Stimulated activated CD4-positive, alpha-beta T cell treated with anti-CD3 and anti-CD28 coated beads, Interleukin-12 subunit alpha, Interleukin-12 subunit beta, amount 100 ng/mL, for 24 hours (primary cell): ENCODE measurements at places on chromosomes 1 and 21.

DNA sequence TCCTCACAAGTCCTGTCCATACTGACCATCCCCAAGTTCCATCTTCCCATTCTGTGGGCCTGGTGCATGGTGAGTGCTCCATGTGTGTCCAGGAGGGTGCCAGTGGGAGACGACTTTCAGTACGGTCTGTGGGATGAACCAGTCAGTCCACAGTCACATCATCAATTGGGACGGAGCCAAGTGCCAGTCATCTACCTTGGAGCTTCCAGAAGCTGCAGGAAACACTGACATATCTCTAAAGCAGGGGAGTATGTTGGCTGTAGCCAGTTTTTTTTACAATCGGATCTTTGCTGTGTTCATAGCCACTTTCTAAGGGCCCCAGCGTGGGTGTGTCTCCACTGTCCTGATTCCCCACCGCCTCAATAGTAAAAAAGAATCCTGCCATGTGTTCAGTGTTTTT, 13.6 kb upstream of the TRIM17 start:
- no peak for DNase-seq

DNA sequence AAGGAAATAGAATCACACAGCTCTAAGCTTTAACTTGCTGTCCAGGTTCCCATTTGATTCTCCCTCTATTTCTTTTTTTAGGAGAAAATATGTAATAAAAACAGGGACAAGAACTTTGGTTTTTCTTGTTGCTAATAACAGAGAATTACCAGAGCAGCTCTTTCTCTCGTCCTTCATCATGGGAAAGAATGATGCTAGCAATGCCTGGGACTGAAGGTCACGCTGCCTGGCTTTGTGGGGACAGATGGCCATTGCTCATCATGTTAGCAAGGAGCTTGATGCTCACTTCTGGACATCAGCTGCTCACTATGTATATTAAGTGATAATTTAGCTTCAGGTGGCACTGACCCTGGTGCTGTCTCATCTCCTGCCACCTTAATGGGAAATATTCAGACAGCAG, 77.3 kb upstream of the AKT3 start:
- no peak for DNase-seq

- DNase-seq: no peak
Measured at GRCh38 chr1:165877940-165878556, 50.6 kb downstream of the UCK2 start.

DNA sequence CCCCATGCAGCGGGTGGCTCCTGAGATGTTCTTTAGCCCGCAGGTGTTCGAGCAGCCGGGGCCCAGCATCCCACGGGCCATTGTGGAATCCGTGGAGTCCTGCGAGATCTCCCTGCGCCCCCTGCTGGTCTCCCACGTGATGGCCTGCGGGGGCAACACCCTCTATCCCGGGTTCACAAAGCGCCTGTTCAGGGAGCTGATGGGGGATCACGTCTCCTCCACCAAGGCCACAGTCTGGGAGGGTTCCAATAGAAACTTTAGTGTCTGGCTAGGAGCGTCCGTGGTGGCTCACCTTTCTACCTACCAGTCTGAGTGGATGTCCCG, 71.0 kb downstream of the ACTL8 start:
- DNase-seq: peak; percentile 26

- DNase-seq: no peak
Measured at GRCh38 chr21:41345934-41346685, 15.7 kb upstream of the MX2 start.

DNA sequence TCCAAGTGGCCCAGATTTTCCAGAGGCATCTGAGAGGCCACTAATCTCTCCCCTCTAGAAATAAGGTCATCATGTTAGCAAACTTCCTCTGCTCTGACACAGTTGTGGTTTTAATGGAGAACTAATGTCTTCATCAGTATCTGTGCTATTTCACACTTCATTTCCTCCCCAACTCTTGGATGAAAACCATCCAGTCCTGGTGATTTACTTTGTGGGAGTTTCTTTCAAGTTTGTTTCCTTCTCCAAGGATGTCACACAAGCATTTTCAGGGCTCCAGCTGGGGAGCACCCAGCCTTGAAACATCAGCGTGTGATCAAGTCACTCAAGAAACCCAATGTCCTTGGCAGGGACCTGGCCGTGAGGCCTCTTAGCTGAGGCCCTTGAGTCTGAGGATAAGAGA, 38.8 kb downstream of the TBX15 start:
- DNase-seq: no peak

GRCh38 chr1:198099755-198100154, 57.0 kb upstream of the NEK7 start:
- no peak for DNase-seq

DNA sequence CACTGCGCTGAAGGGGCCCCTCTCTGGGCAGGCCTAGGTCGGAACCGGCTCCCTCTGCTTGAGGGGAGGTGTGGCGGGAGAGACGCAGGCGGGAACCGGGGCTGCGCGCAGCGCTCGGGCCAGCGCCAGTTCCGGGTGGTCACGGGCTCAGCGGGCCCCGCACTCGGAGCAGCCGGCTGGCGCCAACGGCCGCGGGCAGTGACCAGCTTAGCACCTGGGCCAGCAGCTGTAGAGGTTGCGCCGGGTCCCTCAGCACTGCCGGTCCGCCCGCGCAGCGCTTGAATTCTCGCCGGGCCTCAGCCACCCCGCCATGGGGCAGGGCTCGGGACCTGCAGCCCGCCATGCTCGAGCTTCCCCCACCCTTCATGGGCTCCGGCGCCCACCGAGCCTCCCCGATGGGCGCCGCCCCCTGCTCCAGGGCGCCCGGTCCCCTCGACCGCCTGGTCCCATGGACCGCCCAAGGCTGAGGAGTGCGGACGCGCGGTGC, 254.6 kb downstream of the COL11A1 start:
- DNase-seq: no peak

- DNase-seq: no peak
Measured at GRCh38 chr1:50503515-50503914, 80.3 kb upstream of the DMRTA2 start.

GRCh38 chr1:17759114-17759513, 4.0 kb downstream of the ACTL8 start:
- DNase-seq: no peak

DNA sequence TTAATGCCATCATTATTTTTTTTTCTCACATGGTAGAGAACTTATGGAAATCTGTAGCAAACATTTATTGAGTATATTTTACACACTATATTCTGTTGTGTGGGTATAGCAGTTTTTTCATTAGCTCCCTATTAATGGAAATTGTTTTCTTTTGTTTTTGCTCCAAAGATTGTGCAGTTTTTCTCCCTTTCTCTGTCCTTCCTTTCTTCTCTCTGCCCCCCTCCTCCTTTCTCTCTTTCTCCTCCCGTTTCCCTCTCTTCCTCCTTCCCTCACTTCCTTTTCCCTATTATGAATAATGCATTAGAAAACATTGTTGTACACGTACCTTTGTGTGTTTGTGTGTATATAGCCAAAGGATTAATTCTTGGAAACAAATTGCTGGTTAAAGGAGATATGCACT, 20.6 kb downstream of the CDC73 start:
- DNase-seq: no peak

GRCh38 chr1:159408862-159409400, 23.1 kb upstream of the OR10J4 start:
- no peak for DNase-seq

DNA sequence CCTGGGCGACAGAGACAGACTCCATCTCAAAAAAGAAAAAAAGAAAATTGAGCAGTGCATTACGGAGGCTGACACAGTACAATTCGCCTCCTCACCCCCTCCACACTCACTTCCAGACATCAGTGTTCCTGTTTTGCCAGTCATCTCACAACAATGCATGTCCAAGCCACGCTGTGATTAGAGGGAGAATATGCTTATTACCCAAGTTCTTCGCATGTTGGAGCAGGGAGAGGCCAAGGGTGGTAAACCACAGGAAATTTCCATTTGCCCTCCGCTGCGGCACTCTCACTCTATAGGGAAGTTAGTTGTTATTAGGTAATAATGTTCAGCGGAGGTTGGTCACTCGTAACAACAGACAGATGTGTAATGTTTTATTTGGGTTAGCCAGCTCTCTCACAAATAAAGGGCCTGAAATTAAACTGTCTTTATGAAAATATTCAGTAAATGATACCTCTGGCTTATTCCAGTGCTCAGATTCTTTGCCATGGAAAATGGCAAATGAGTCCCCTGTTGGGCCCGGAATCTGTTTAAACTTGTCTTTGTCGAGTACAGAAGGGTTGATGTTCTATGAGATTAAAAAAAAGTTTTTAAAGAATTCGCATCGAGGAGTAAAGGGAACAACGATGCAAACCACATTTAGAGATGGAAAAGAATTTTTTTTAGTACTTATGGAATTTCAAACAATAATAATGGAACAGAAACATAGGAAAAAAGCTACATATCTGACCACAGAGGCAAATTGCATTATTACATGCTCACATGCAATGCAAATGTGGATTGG, 33.1 kb downstream of the KCNJ15 start:
- no peak for DNase-seq

GRCh38 chr1:155192346-155193274, 15.1 kb downstream of the THBS3 start:
- no peak for DNase-seq
